Activated CD4-positive, alpha-beta T cell treated with anti-CD3 and anti-CD28 coated beads, Interleukin-2, amount 50 U/mL, for 24 hours (primary cell): ENCODE measurements at places on chromosomes 1 and 21.
A peak's percentile ranks its signal among the peaks of the same experiment; 100 is the strongest.

DNA sequence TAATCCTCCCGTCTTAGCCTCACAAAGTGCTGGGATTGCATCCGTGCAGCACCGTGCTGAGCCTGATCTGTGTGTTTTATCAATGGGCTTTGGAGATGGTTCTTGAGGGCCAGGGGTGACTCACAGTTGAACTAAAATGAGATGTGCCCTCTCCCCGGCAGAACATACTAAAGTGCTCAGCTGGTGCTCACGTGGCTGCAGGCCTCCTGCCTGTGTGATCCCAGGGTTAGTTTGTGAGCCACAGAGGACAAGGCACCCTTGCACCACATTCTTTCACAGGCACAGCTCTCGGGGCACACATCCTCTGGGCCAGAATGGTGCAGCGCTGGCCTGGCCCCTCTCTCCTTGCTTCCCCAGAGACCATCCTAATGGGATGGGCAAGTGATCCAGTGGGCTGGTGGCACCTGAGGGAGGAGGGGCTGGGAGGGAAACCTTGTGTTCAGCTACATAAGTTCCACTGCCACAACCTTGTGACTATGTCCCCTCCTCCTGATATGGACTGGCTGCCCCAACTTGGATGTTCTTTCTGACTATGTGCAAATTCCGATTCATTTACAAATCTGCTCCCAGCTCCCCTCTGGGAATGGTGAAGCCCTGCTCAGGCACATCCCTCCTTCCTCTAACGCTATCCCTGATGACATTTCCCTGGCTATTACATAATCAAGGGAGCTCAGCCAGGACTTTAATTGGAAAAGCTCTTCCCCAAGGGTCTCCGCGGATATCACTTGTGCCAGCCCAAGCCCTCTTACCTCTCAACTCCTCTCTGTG, 197.0 kb upstream of the EDN2 start:
- no peak for DNase-seq

GRCh38 chr21:44927587-44928461, 7.1 kb upstream of the ITGB2 start:
- peak; percentile 67 for DNase-seq

- DNase-seq = no peak
These were observed 179.9 kb downstream of the COL24A1 start for GRCh38 chr1:85976516-85977205.

DNA sequence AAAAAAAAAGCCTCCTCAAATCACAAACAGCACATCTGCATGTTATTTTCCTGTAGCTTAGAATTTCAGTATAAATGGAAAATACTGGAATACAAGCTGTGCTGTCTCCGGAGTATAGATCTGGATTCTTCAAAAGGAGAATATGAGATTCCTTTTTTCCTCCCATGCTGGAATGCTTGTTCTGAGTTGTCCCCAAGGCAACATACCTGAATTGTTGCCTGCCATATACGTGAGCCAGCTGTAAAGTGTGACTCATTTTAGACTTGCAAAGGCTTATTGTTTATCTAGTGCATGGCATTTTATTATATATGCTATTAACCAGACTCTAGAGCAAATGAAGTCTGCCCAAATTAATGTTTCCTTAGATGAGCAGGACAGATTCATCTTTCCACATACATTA, 95.0 kb upstream of the C1orf105 start:
- no peak for DNase-seq

- no peak for DNase-seq
These were observed 17.2 kb downstream of the LSS start for GRCh38 chr21:46211376-46211775.

GRCh38 chr21:9838738-9839642, 682.4 kb upstream of the TPTE start:
- DNase-seq = no peak

DNA sequence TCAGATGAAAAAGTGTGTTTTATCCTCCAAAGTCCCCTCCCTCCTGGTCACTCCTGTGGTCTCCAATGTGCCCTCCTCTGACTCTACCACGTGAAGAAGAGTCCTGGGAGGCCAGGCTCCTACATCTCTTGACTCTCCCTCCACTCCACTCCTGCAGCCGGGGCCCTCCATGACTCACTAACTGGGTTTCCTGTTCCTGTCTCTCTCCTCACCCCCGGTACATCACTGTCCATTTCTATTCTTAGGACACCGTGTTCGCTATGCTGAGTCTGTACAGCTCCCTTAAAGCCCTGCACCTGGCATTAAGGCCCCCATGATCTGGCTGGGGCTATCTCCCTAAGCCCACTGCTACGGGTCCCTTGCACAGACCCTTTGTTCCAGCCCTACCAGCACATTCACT, 93.4 kb downstream of the BCAR3 start:
- no peak for DNase-seq

DNA sequence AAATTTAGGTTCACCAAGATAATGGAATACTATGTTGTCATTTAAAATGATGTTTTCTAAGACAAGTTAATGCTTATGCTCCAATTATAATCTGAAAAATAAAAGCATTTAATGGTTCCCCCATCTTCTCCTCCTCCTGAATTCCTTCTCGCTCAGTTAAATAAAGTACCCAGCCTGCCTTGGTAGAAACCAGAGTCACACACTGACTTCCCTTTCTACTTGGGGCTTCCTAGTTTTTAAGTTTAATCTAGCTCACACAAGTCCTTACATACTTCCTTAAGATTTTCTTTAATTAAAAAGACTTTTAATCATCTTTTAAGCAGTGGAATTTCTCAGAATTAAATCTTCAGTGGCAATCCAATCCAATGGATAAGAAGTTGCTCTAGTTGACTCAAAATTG, 32.9 kb downstream of the CD58 start:
- DNase-seq = no peak

- DNase-seq = peak; percentile 28
These were observed at the start of gene CBR3 for GRCh38 chr21:36134803-36135390. CBR3 (plus strand) TSS chr21:36135079; CDS start chr21:36135193, 114 bp downstream.

DNA sequence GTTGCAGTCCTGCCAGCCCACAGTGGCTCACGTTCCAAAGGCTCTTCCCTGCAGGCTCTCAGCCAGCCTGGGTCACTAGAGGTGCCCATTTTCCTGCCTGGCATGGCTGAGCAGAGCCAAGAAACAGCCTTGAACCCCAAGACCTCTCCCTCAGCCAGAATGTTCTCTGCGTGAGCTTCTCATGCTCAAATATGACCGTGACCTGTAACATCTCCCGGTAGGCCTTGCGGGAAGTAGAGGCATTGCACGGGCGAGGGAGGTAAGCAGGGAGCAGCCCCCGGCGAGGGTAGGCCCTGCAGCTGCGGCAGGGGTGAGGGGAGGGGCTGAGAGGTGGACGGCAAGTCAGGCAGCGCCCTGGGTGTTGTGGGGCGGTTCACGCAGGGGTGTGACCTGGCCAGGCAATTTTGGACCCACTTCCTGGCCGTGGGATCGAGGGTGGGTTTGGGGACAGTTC, 20.0 kb downstream of the RRP1 start:
- no peak for DNase-seq

DNA sequence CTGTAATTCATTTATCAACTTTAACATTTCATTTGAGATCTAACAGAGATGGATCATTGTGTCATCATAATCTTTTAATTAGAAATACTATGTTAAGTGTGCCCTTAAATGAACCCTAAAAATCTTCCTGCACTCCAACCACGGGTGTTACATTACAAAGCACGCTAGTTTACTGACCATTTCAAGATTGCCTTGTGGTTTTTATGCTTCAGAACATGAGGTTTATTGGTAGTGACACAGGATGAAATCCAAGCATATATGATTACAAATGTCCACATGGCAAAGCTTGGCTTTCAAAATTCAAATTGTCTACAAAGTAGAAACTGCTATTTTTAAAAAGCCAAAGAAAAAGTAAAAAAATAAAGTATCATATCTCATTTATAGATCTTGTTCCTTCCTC, 190.4 kb upstream of the USP25 start:
- DNase-seq = no peak

DNA sequence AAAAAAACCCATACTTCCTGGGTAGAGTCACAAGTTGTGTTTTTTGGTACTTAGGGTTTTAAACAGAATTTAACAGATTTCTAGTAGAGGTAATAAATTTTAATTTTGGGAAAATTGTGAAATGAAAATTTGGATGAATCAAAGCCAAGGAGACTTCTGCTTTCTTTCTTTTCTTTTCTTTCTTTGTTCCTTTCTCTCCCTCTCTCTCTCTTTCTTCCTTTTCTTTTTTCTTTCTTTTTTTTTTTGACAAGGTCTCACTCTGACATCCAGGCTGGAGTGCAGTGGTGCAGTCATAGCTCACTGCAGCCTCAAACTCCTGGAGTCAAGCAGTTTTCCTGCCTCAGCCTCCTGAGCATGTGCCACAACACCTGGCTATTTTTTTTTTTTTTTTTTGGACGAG, 46.9 kb upstream of the NEXN start:
- DNase-seq = no peak

- DNase-seq = no peak
These were observed 93.0 kb upstream of the PLPPR4 start for GRCh38 chr1:99171184-99171813.

GRCh38 chr1:119631433-119632102, 16.5 kb downstream of the ZNF697 start:
- DNase-seq = no peak

- DNase-seq = peak; percentile 56
These were observed 552 bp downstream of the UBR4 start for GRCh38 chr1:19209439-19209989.

DNA sequence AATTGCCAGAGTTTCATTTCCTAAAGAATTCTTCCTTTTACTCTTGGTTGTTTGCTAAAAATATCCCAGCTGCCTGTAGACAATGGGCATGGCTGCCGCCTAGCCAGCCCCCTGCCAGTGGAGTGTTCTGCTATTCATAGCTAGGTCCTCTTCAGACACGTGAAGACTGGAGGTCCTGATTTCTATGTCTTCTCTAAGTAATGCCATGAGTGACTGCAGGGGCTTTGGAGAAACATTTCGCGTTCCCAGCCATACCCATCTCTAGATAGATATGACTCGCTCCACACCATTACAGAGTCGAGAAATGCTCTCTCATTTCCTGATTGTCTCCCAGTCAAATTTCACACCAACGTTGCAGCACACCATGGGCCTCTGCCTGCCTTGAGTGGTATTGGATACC, 99.5 kb upstream of the BACE2 start:
- no peak for DNase-seq

DNA sequence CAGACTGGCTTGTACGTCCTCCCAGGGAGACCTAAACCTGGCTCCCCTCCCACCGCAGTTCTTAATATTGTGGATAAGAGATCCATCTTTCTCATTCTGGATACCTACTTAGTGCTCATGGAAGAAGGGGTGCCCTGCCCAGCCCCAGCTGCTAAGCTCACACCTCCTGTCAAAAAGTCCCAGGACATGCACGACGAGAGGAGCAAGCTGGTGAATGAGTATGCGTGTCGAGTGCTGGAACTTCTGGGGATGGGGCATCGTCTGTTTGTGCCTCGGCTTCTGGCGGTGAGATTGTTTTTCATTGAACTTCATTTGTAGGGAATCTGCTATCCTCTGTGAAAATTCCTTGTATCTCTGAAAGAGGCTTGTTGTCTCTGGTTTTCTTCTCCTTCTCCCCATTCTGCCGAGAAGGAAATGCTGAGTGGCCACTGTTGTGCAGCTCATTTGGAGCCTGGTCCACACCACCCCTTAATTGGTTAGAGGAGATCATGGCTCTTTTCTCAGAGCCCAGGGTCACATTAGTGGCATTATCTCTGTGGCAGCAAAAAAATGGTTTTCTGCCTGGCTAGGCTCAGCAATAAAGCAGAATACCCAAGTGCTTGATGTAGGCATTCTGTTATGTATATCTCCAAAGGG, 199.4 kb upstream of the CACYBP start:
- no peak for DNase-seq

- DNase-seq = no peak
These were observed 10.9 kb downstream of the POMGNT1 start for GRCh38 chr1:46187106-46187869.

DNA sequence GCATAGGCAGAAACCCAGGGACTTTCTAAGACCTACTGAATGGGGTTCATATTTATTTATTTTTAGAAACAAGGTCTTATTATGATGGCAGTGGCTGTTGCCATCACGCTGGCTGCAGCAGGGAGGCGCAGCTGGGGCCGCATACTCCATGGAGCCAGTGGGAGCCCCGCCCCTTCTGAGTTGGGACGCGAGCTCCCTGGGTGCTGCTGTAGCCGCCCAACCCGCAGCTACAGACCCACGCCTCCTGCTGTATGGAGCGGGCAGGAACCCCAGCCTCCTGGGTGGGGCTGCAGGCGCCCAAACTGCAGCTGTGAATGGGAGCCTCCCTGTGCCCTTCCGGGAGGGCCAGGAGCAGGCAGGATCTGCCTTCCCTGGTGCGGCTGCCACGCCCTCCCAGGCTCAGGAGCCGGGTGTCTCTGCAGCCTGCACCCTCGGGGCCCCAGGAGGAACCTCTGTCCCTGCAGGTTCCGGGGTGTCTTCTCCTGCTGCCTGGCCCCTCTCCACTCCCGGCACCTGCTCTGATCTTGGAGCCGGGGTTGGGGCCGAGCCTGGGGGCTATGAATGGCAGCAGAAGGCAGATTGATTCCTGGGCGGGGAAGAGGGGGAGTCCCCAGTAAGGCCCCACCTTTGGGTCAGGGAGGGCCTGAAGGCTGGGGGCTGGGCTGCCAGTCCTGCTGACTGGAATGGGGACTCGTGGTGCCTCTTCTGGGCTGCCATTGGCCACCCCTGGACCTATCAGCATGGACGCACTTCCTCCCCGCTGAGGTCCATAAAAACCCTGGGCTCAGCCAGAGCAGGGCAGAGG, 66.5 kb upstream of the LRRN2 start:
- no peak for DNase-seq
